Parietal lobe (tissue), 2 donors: ENCODE measurements at places on chromosomes 11 and 22. TPM values are rescaled to one million over a fixed set of nuclear protein-coding genes. Genes with fewer than 3 reads are reported as not detected.

The GGTLC3 gene
- not detected for total RNA-seq

The NEFH gene
- 0.63 TPM for total RNA-seq

The CHORDC1 gene
- 88.6 TPM for total RNA-seq

The NLRP14 gene
- total RNA-seq: 1.6 TPM

The C11orf87 gene
- total RNA-seq: 25.4 TPM

The PRR5 gene
- 18.2 TPM for total RNA-seq

The OR51V1 gene
- total RNA-seq: not detected

The POU2AF1 gene
- not detected for total RNA-seq

The OR4C5 gene
- total RNA-seq: not detected

The PARVG gene
- total RNA-seq: 1.9 TPM

The RAC2 gene
- not detected for total RNA-seq

The NELL1 gene
- total RNA-seq: 71.7 TPM

The NPAS4 gene
- 2.2 TPM for total RNA-seq

The DUSP8 gene
- total RNA-seq: 8.8 TPM

The KCNJ1 gene
- total RNA-seq: not detected

The PLEKHB1 gene
- total RNA-seq: 5.9 TPM

The OR8A1 gene
- total RNA-seq: not detected

The SOX6 gene
- total RNA-seq: 68.9 TPM

The KRTAP5-2 gene
- not detected for total RNA-seq

The OR52H1 gene
- total RNA-seq: 3.8 TPM

The CSF2RB gene
- 0.31 TPM for total RNA-seq

The DNAJB13 gene
- 1.3 TPM for total RNA-seq

The DCDC1 gene
- total RNA-seq: 1.9 TPM

The UBE4A gene
- total RNA-seq: 59.5 TPM

The METTL15 gene
- 23.8 TPM for total RNA-seq

The MPEG1 gene
- 1.6 TPM for total RNA-seq

The RAG1 gene
- total RNA-seq: 0.31 TPM

The CD82 gene
- total RNA-seq: 5.6 TPM

The YIF1A gene
- 28.8 TPM for total RNA-seq

The OR8G1 gene
- total RNA-seq: not detected

The PGA5 gene
- not detected for total RNA-seq

The PDE2A gene
- 98.0 TPM for total RNA-seq

The CHADL gene
- total RNA-seq: 3.4 TPM

The IGSF9B gene
- total RNA-seq: 13.8 TPM

The RIMBP3C gene
- total RNA-seq: 1.3 TPM

The TRIM66 gene
- total RNA-seq: 6.9 TPM
